Cortex of kidney (tissue), 1 donor: ENCODE measurements at places on chromosomes 5 and 9.

- DNase-seq, result no peak
Measured at GRCh38 chr5:147397616-147398015, 112.3 kb downstream of the DPYSL3 start.

GRCh38 chr5:124678468-124678867 is 68.0 kb downstream of the ZNF608 start:
- no peak for DNase-seq

GRCh38 chr5:180333661-180334060 is 19.5 kb downstream of the GFPT2 start:
- DNase-seq, result no peak

DNA sequence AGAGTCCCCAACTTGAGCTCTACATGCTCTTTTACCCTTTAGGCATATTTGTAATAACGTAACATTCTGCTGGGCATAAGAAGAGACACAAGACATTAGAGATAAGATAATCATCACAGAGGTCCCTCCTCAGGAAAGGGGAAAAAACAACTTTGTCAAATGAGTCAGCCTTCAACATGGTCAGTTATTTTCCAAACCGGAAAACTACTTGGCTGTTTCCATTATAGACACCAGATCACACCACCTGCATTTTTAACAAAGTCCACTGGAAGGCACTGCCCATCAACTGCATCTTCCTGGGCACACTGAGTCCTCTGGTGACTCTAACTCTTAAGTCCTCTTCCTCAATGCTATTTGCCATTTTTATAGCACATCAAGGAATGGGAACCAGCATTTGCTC is 221.8 kb downstream of the FAM114A2 start:
- DNase-seq, result no peak

GRCh38 chr5:173451031-173451430 is 122.8 kb upstream of the STC2 start:
- DNase-seq, result no peak

DNA sequence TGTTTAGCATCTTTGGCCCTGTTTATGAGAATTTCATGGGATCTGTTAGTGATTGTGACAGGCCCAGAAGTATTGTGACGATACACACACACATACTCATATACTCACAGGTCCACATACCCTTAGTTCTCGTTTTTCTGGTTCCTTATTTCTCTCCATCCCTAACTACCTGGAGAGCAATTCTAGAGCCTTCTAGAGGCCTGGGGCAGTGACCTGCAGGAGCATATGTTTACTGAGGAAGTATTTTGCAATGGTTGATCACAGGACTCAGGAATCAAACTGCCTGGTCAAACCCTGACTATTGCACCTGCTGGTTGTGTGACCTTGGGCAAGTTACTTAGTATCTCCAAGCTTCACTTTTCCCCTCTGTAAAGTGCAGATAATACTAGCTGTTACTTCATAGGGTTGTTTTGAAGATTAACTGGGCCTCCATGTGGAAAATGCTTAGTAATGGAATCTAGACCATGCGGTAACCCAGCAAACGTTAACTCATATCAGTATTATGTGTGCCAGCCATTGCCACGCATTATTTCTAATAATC is 8.7 kb downstream of the PAPPA start:
- no peak for DNase-seq

- no peak for DNase-seq
Measured at GRCh38 chr9:125887172-125887571, 140.0 kb downstream of the PBX3 start.
